ENCODE measurements at places on chromosomes 1 and 21.
A peak's percentile ranks its signal among the peaks of the same experiment; 100 is the strongest.

GRCh38 chr1:208893251-208893650, 649.1 kb upstream of the PLXNA2 start:
- DNase-seq, result peak; percentile 47

GRCh38 chr1:11535761-11536572, 57.0 kb downstream of the DISP3 start:
- DNase-seq, result no peak

- DNase-seq, result peak; percentile 31
Measured at GRCh38 chr1:51990478-51990965, at the start of gene RAB3B. Gene RAB3B, minus strand, starts transcription at chr1:51990700. Its CDS starts 13,583 bp downstream, at chr1:51977117.

- no peak for DNase-seq
Measured at GRCh38 chr1:175364424-175365076, 172.0 kb upstream of the KIAA0040 start.

- DNase-seq, result no peak
Measured at GRCh38 chr1:58745117-58745516, 38.7 kb downstream of the JUN start.

DNA sequence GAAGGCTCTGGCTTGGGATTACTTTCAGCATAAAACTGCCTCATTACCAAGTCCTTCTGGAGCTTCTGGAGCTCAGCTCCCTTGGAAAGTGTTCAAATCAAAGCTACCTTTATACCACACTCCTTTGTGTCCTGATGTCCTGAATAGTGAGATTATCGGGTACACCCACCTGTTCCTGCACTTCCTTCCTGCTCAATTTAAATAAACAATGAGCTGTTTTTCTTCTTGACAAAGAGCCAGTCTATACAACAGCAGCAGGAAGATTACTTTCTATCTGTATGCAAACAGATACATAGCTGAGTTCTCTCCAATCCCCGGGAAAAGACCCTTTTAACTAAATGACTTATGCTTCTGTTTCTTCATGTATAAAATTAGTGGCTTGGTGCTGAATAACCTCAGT, 258.0 kb upstream of the FMN2 start:
- no peak for DNase-seq

DNA sequence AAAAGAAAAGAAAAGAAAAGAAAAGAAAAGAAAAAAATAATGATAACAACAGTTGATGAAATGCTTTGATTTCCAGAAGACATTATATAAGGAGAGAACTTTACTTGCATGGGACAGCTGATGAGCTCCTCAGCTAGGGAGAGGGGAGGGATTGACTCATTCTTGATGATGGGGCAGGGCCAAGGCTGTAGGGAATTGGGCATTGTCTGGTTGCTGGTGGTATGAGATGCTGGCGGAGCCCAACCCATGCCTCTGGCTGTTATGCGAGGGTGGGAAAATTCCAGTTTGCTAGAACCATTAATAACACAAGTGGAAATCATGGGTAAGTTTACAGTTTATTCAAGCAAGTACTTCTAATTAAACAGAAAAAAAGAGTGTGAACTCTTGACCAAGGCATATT, 36.0 kb upstream of the KIF26B start:
- no peak for DNase-seq

DNA sequence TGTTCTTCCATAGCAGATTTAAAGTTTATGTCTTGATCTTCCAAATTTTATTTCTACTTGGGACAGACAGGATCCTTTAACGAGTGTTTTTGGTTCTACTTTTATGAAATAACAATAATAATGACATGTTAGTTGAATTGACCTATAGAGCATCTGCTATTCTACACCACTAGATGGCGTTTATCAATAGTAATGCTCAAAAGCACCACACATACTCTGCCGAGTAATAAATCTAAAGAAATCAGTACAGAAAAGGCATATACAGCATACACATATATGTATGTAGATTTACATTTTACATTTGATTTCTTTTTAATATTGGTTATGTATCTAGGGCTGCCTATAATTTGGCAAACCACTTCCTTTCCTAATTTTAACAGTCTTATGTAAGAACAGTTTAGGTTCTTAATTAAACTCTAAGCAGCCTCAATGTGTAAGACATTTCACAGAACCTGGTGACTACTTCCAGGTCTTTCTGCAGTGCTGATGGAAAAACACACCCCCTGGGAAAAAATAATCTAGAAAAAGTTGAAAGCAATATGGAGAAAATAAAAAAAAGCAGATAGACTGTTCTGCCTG, 5.9 kb upstream of the SIPA1L2 start:
- DNase-seq, result peak; percentile 79

DNA sequence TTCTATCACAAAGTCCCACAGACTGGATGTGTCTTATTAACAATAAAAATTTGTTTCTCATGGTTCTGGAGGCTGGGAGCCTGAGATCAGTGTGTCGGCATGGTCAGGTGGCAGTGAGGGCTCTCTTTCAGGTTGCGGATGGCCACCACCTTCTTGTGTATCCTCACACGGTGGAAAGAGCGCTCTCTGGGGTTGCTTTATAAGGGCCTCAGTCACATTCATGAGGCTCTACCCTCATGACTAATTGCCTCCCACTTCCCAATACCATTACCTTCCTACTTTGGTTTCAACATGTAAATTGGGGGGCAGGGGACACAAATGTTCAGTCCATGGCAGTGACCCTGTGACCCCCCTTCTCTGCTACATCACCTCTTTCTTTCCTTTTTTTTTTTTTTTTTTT, 20.7 kb upstream of the MX1 start:
- no peak for DNase-seq

- no peak for DNase-seq
Measured at GRCh38 chr1:246579818-246580217, 13.6 kb downstream of the CNST start.

DNA sequence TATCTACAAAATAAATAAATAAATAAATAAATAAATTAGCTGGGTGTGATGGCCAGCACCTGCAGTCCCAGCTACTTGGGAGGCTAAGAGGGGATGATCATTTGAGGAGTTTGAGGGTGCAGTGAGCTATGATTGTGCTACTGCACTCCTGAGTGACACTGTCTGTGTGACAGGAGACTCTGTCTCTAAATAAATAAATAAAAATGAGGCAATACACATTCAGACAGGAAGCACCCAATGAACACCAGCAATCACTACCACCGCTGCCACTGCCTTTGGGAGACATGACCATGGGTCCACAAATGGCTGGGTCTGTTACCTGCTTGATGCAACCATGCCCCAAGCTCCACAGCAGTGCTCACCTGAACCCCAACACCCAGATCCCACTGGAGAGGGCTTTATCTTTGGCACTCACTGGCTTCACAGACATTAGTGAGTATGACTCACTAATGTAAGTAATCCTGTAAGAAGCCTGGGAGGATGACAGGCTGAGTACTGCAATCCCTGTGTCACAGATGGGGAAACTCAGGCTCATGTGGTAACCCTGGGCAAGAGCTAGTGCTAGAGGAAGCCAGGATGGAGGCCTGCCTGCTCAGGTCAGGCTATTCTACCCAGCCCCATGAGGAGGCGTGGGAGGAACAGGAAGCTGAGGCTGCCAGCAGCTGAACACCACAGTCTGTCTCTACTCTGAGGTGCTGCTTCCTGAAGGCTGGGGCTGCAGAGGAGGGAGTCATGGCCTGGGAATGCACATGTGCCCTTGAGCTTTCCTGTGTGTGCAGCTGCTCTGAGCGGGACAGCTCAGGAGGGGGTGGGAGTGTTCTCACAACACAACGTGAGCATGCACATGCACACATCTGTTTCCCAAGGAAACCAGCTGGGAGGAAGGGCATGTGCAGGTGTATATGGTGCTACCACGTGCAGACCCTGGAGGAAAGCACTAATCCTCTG, 43.0 kb downstream of the SLC9A1 start:
- no peak for DNase-seq

DNA sequence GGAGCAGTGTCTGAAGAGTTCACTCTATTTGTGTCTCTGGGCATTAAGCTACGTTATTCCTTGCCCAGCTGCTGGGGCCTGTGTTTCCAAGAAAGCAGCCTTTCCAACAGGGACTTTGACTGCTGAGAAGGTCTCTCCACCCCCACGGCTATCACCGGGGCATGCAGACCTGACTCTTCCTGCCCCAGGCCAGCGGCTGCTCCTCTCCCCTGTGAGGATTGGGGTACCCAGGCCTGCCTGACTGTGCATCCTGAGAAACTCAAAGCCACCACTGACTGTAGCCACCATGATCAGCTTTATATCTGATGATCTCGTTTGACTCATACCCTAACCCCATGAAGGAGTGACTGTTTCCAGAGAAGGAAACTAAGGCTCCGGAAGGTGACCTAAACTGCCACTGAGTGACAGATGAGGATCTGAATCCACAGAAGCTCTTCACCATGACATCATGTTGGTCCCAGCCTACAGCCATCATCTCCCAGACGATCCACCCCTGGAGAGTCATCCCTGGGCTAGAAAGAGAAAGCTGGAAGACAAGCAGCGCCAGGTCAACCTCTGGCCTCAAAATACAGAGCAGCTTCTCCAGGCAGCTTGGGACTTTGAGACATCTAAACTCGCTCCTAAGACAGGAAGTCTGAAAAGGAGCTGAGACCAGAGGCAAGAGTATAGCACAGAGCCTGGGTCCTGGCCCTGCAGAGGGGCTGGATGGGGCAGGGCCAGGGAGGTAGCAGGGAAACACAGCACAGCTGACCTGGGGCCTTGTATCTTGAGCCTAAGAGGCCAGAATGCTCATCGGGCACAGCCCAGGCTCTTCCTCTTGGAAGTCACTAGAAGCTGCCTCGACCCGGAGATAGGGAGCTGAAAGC, 244.0 kb upstream of the VAMP3 start:
- DNase-seq, result no peak

DNA sequence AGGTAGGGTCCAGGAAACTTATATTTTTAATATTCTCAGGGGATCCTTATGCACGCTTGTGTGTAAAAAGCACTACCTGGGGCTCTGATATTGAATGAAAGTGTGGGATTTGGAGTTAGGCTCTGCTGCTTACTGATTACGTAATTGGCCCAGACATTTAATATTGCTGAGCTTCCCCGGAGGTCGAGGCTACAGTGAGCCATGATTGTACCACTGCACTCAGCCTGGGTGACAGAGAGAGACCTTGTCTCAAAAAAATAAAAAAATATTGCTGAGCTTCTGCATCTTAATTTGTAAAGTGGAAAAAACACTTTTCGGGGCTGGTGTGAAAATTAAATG, 62.2 kb upstream of the KIF26B start:
- DNase-seq, result no peak
